Progenitor cell of endocrine pancreas (in vitro differentiated cells): ENCODE measurements at places on chromosomes 7 and 10.
A peak's percentile ranks its signal among the peaks of the same experiment; 100 is the strongest.

DNA sequence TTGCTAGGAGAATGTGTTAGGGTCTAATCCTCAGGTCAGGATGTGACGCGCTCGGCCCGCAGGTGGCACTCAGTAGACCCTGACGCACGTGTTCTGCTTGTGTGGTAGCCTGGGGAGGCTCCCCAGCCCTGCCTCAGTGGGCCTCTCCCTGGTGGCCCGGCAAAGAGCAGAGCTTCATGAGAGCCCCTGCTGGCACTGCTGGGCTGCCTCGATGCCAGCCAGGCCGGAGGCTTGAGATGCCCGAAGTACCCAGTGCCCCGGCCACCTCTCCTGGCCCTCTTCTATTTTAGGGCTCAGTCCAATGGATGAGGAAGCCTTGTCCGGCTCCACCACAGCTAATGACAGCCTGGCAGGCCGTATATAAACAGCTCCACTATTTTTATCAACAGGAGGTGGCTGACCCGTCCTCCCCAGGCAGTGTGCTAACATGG lies 42.0 kb downstream of the PRF1 start:
- DNase-seq, result no peak

- no peak for DNase-seq
Measured at GRCh38 chr10:132648072-132648850, 110.7 kb downstream of the INPP5A start.

DNA sequence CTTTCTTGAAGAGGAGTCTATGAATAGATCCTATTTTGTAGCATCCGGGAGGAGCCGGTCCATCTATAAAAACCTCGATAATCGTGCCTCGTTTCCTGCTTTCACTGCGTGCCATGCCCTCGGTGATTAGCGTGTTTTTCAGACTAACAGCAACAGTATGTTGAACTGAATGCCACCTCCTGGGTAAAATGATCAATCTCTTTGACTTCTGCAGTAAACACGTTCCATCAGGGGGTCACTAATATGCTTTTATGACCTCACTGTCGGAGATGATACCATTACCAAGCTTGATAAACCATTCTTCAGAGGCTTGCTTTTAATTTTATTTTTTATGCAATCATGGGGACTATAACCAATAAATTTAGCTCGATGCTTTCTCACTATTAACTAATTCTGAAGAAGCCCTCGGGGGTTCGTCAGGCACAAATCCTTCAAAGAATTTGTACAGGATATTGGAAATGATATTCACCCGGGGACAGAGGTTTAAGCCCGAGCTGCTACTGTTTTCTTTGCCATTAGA lies 228.3 kb downstream of the ADARB2 start:
- no peak for DNase-seq

DNA sequence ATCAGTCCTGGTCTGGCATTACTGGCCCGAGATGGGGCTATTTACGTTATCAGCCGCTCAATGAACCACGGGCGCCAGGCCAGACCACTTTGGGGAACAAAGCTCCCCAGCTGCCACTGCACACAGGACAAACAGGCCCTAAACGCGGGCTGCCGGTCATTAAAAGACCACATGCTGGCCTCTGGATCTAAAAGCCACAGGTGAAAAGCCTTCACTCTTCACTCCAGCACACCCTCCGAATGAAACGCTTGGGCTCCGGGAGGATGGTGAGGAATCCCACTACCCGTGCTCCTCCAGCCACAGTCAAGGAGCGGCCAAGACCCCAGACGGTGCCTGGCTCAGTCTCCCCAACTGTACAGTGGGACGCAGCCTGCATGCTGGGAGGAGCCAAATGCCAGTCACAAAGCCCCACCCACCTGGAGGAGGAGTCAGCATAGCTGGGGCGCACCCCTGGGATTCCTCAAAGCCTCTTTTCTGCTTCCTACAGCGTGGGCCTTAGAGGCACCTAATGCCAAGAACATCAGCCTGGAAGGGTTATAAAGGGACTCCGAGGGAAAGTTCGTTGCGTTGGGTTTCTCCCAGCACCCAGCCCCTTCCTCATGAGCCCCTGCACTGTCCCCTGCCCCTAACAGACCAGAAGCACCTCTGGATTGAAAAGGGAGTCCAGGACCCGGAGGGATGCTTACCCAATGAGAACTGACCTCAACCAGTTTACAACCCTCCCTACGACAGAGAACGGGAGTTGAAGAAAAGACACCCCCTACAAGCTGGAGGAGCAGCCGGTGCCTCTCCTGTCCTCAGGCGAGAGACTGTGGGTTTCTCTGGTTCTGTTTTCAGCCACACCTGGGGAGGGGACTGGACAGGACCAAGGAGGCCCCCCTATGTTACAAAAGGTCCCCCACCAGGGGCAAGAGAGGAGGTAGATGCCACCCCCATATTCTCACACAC lies 4.7 kb downstream of the PDGFA start:
- DNase-seq, result no peak

DNA sequence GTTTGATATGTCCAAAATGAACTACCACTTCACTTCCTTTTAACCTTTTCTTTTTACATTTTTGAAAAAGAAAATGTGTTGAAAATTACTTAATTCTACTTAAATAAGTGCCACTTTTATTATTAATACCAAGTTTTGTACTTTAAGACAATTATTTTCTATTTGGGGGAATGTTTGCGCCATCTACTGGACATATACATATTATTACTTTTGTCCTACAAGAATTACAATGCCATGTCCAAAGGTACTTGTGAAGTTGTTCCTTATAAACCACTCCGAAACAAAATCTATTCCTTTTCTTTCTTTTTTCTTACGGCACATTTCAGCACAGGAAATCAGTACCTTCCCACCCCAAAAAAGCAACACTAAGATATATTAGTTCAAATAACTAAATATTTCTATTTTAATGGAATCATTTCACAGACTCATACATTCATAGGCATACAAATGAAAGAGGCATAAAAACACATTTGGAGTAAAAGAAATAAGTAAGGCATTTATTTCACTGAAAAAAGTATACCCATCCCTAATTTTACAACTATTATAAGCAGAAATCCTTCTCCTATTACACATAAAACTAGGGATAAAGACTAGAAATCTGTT lies 169.9 kb downstream of the RNF133 start:
- no peak for DNase-seq

DNA sequence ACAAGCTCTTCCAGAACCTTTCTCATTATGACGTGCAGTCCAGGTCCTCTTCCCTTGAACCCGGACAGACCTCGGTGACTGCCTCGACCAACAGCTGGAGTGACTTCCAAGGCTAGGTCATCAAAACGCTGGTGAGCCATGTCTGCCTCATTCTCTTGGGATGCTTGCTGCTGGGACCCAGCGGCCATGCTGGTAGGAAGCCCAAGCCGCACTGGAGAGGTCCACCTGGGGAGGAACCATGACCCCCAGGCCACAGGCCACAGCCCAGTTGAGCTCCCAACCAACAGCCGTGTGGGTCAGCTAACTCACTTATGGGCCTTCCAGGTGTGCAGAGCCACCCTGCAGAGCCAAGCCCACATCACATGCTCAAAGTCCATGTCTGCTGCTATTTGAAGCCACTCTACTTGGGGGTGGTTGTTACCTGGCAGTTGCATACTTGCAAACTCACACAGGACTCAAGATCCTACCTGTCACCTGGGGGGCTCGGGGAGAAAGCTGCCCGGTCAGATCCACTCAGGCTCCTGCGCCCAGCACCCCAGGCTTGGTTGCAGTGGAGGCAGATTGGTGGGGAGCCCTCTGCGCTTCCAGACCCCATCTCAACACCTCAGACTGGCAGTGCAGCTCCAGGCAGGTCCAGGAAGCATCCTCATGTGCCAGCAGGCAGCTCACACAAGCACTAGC lies 57.0 kb downstream of the MICALL2 start:
- DNase-seq, result no peak

GRCh38 chr10:47403446-47404318 lies 19.6 kb upstream of the ZNF488 start:
- no peak for DNase-seq

DNA sequence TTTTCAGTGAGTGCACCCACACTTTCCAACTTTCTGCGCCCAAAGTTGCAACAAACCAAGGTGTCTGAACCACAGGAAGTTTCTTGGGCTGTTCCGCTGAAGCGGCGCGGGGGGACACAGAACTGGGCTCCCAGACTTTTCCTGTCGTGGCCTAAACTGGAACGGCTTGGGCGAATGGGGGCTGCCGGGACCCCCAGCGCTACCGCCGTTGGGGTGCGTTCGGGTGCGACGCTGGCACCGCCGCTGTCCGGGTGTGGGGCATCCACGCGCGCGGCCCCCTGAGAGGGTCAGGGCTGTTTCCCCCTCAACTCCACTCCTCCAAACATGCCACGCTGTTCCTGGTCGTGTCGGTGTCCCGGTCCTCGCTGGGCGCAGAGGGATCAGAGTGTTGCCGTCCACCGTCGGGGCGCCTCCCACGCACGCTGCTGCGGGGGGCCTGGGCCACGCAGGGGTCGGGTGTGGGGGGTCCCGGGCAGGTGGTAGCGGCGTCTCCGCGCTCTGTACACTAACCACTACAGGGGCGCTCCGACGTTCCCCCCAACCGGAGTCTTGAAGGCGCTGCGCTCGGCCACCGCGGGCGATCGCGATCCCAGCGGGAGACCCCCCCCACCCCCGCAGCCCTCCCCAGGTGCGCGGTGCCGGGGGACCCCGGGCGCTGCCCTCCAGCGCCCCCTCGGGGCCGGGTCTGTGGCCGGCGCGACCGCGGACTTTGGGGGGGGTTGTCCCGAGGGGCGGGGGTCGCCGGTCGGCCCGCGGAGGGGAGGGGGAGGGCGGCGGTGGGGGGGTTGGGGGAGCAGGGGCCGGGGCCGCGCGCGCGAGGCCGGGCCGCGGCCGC lies 2.2 kb upstream of the CUX1 start:
- peak; percentile 71 for DNase-seq

DNA sequence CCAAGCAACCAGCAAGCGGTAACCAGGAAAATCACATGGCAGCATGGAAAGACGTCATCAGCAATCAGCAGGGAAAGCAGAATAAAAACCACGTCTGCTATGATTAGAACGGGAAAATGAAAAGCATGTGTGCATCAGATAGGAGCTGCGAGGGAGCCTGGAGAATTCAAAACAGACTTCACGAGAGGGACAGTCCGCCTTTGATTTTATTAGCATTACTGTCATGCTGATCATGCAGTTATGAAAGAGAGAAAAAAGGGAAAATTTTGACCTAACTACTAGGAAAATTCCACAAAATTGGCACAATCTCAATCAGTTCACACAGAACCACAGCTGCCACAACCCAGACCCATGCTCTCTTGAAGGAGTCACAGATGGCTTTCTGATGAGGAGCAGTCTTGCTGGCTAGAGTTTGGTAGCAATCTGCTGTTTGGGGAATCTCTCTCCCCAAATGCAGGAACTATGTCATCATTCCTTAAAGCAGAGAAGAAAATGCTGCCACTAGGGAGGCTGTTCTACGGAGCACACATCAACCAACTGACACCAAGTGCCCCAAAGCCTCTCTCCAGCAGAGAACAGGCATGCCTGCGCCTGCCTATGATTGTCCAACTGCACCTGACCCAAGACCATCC lies 295.9 kb downstream of the TNS3 start:
- no peak for DNase-seq

DNA sequence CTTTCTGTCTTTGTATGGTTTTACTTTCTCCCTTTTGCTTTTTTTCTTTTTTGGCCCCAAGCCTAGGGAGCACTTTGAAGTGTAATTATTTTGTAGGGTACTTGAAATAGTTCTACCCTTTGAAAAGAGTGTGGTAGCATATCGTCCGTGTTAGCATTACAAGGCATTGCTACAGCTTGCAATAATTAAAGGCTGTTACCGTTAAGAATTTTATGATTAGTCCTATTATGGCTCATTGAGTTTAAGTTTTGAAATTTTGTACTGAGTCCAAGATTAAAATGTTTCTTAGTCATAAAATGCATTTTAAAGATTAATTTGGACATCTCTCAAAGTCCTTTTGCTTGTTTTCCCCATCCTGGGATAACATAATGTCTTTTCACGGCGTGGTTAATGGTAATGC lies 490.0 kb upstream of the LRRN3 start:
- no peak for DNase-seq

- DNase-seq, result no peak
Measured at GRCh38 chr10:71751515-71752224, 21.6 kb downstream of the VSIR start.

- no peak for DNase-seq
Measured at GRCh38 chr7:34727464-34727995, 69.5 kb downstream of the NPSR1 start.

DNA sequence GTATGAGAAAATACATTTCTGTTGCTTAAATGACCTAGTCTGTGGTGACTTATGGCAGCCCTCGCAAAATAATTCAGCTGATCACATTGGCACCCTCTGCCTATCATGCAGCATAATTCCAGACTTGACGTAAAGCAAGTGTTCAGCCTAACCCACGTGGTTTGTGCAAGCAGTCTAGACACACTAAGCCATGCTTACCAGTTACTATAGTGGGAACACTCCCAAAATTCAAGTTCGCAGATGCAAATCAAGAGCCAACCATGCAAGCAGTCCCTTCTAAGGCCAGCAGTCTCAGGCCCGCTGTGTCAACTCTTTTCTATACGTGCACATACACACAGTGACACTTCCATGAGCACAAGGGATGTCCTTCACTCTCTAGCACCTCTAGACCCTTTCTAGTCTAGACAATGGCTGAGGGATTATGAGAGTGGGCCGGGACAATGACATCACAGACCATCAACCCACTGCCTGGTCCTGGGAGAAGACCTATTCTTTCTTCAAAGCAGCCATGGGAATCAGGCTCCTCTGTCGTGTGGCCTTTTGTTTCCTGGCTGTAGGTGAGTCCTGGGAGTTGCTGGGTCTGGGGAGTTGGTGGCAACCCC lies 29.0 kb upstream of the PRSS1 start:
- DNase-seq, result no peak

DNA sequence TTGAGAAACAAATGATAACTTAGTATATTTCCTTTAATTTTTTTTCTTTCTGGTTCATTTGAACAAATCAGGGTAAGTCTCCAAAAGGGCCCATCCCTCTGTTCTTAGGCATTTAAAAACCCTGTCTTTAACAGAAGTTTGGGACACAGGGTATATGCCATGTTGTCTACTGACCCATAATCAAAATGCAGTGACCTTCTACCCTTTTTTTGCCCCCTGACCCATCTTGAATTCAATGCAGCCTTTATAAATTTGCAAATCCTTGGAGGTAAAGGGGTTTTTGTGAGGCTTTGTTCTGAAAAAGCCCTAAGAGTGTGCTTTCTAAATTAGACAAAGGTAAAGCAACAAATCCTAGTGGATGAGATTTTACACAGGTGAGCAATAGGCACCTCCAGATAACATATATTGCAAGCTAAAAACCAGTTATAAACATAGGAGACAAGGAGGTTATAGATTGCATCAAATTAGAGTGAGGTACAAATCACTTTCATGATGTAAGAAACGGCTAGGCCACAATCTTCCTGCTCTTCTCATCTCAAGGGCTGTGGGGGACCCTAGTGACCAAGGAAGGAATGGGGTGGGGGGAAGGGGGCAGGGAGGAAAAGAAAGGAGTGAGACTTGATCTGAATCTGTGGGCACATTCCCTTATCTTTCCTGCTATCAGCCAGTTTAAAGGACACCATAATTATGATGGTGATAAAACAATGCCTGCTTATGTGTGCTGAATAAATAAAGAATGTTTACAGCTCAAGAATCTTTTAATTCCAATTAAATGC lies 2.7 kb downstream of the SKIDA1 start:
- DNase-seq, result no peak

DNA sequence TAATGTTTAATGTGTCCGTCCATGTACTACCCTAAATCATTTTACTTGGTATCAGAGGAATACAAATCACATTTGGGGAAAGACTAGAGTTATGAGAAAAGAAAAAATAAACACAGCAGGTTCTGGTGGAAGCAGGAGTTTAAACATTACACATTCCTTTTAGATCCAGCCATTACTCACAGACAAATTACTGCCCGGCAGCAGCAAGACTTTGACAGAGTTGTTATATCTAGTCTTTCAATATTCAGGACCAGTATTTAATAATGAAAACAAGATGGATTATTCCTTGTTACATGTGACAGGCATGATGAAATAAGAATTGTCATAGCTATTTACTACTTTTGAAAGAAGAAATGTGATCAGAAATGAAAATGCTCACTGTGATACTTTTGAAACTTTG lies 131.8 kb upstream of the GNAI1 start:
- DNase-seq, result no peak
